ENCODE measurements at places on chromosomes 4 and X.

- DNase-seq = no peak
These were observed 162.2 kb downstream of the KLHL4 start for GRCh38 chrX:87679849-87680248.

GRCh38 chr4:164748375-164748774 lies 5.6 kb upstream of the SMIM31 start:
- DNase-seq = peak; percentile 12

DNA sequence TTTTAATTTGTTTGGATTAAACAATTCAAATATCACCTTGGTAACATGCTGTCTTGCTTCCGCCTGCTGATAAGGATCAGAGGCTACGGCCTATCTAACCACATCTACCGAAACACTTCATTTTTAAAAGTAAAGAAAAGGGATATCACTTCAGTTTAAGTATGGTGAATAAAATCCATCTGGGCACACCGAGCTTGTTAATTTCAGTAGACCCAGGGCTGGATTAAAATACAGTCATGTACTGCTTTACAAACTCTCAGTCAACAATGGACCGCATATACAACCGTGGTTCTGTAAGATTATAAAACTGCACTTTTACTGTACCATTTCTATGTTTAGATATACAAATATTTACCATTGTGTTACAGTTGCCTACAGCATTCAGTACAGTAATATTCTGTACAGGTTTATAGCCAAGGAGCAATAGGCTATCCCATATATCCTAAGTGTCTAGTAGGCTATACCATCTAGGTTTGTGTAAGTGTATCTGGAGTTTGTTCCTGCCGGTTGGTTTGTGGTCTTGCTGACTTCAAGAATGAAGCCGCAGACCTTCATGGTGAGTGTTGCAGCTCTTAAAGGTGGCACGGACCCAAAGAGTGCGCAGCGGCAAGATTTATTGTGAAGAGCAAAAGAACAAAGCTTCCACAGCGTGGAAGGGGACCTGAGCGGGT lies 40.0 kb downstream of the SEPTIN11 start:
- DNase-seq = peak; percentile 81

- DNase-seq = no peak
These were observed 8.8 kb downstream of the DIAPH2 start for GRCh38 chrX:96693407-96693806.

DNA sequence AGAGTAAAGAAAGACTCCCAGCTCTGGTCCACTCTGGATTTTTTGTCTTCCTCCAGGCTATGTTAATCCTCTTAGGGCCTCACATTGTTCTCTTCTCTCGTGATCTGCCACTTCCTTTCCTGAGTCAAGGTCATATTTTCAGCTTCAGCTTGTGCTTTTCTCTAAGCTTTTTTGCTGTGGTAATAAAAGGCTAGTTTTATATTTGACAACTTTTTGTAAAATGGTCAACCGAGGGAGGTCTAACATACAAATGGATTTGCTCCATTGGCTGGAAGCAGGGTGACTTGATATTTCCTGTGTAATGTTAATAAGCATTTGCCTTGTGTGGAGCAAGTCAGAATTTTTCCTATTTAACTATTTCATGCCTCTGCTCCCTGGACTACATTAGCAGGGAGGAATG lies 239.7 kb downstream of the RAB28 start:
- no peak for DNase-seq

- no peak for DNase-seq
These were observed 82.8 kb downstream of the NAT8L start for GRCh38 chr4:2141762-2142451.

GRCh38 chr4:158946825-158947224 lies 156.1 kb upstream of the RAPGEF2 start:
- no peak for DNase-seq

- DNase-seq = no peak
These were observed 207.1 kb upstream of the PCDH18 start for GRCh38 chr4:137739391-137739790.

- no peak for DNase-seq
These were observed 505.6 kb downstream of the STIM2 start for GRCh38 chr4:27366104-27366823.
